ENCODE measurements at places on chromosomes 16 and 17. TPM values are rescaled to one million over a fixed set of nuclear protein-coding genes. Genes with fewer than 3 reads are reported as not detected.

- peak; percentile 79 for DNase-seq
These were observed 34.0 kb downstream of the NEUROD2 start for GRCh38 chr17:39573447-39574298.

- no peak for DNase-seq
These were observed 120.3 kb upstream of the MON1B start for GRCh38 chr16:77070683-77071082.

- DNase-seq, result no peak
These were observed 13.6 kb upstream of the TERF2 start for GRCh38 chr16:69399361-69399760.

DNA sequence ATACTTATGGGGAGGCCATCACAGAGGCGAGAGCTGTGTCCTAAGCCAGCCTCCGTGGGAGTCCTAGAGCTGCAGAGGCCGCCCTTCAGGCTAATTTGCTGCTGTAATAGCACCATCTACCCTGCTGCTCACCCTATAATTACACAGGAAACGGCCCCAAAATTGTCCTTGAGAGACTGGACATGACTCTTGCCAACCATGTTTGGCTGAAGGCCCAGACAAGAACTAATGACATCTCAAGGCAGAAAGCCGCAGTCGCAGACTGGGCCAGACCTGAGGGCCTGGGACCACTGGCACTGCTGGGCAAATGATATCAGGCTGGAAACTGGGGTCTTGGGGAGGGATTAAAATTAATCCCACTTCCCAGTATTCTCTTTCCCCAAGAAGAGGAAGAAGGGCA lies 24.1 kb downstream of the PSMD7 start:
- DNase-seq, result peak; percentile 36

- no peak for DNase-seq
These were observed at the start of gene EME2 for GRCh38 chr16:1772362-1772907. EME2 (plus strand) TSS chr16:1772810; CDS start chr16:1773228, 418 bp downstream.

GRCh38 chr16:83541231-83541630 lies 266.5 kb upstream of the HSBP1 start:
- DNase-seq, result no peak

GRCh38 chr16:75679366-75679765 lies 2.6 kb upstream of the CPHXL2 start:
- no peak for DNase-seq

GRCh38 chr16:29726845-29727377 lies 18.9 kb downstream of the C16orf54 start:
- no peak for DNase-seq

GRCh38 chr17:7097940-7098339 lies 16.7 kb downstream of the ASGR2 start:
- no peak for DNase-seq

- no peak for DNase-seq
These were observed 98.2 kb downstream of the HS3ST3A1 start for GRCh38 chr17:13503526-13503925.

DNA sequence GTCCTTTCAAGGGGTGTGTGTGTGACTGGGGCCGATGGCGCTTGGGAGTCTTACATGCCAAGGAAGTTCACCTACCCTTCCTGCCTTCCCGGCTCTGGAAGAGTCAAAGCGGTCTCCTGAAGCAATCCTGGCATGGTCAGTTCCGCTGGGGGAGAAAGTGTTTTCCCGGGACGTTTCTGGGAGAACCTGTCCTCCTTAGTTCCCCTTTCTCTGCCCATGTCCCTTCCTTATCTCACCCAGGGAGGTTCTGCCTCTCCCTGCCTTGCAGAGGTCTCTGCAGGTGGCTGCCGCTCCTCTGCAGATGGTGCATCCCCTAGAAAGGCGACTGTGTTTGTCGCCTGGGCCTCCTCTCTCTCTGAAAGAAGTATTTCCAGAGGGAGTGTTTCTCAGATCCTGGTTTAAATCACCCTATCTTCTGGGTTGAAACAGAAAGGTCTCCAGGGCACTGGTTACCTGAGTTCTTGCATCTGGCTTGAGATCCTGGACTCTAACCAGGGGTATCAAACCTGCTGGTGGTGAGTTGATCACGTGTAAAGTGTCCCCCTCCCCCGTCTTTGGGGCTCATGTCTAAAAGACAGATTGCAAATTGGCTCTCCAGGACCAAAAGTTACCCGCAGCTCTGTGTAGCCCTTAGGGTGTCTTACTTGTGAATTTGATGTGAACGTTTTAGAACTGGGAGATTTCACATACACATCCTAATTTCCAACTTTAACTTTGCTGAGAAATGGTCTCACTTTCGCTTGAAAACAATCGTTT lies 1.9 kb downstream of the PRKCB start:
- DNase-seq, result no peak

DNA sequence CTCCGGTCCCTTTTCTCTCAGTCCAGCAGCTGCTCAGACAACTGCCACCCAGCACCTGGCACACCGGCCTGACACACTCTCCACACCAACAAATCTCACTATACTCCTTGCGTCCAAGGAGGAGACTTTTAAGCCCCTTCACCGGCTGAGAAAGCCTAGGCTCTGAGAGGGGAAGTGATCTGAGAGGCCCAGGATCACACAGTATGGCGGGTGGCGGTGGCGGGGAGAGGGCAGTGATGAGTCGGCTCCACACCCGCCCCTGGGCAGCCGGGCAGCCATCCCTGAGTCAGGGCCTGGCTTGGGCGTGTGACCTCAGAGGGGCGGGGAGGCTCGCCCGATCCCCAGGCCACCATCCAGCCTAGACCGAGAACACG lies 569 bp downstream of the FLII start:
- DNase-seq, result peak; percentile 72

GRCh38 chr17:72852277-72852938 lies 240.1 kb downstream of the SLC39A11 start:
- DNase-seq, result no peak

GRCh38 chr17:70420861-70421445 lies 251.6 kb downstream of the KCNJ2 start:
- no peak for DNase-seq

SPAG5 gene
- 0.86 TPM for polyA plus RNA-seq

C16orf54 gene
- polyA plus RNA-seq, result 0.26 TPM

CBFA2T3 gene
- polyA plus RNA-seq, result 6.0 TPM

CTRB2 gene
- polyA plus RNA-seq, result 0.42 TPM

ETV4 gene
- polyA plus RNA-seq, result 2.8 TPM

KRT33B gene
- not detected for polyA plus RNA-seq
